ENCODE measurements at places on chromosomes 1 and 21.

DNA sequence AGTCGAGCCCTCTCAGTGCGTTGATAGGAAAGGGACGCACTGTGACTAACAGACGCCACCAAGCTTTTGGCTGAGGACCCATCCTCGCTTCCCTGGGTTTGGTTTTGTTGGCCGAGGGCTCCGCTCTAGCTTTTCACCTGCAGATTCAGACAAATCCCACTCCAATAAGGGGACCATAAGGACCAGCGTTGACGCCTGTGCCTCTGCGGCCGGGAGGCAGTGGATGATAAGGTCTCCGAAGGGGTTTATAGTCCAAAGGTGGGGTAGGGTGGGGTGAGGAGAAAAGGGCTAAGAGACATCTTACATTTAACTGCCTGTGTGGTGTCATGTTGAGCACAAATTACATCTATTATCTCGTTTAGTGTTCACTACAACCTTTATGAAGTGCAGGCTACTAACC is 760 bp downstream of the PEX14 start:
- DNase-seq: no peak

- DNase-seq: no peak
These were observed 40.0 kb downstream of the PTPRF start for GRCh38 chr1:43570715-43571114.

- DNase-seq: no peak
These were observed 3.8 kb downstream of the ARV1 start for GRCh38 chr1:230982696-230983095.

DNA sequence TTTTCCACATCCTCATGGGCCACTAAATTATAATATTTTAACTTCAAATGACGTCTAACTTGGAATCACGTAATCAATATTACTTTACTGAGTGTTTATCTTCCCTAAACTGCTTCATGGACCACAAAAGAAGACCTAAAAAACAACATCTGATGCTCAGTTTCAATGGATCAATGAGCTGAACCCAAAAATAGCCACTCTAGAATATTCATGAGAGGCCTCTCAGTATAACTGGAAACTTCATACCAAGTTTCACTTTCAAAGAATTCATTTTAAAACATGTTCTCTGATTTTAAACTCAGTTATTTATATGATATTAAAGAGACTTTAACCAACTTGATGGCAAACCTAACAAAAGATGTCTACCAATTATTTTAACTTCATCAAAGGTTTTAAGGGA is 23.7 kb upstream of the TIAM1 start:
- DNase-seq: no peak

DNA sequence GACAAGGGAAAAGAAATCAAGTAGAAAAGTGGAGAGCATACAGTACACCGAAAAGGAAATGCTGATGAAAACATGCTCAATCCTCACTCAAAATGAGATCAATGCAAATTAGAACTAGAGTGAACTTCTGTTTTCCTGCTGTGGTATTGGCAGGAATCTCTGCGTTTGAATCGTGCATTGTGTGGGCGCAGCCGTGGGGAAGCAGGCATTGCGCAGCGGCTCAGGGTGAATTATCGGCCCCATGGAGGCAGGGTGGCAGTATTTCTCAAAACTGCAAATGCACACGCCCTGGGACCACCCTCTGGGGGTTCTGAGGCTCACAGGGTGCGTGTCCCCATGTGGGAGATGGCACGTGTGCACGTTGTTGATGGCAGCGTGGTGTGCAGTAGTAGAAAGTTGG is 140.6 kb downstream of the PEX14 start:
- DNase-seq: no peak

DNA sequence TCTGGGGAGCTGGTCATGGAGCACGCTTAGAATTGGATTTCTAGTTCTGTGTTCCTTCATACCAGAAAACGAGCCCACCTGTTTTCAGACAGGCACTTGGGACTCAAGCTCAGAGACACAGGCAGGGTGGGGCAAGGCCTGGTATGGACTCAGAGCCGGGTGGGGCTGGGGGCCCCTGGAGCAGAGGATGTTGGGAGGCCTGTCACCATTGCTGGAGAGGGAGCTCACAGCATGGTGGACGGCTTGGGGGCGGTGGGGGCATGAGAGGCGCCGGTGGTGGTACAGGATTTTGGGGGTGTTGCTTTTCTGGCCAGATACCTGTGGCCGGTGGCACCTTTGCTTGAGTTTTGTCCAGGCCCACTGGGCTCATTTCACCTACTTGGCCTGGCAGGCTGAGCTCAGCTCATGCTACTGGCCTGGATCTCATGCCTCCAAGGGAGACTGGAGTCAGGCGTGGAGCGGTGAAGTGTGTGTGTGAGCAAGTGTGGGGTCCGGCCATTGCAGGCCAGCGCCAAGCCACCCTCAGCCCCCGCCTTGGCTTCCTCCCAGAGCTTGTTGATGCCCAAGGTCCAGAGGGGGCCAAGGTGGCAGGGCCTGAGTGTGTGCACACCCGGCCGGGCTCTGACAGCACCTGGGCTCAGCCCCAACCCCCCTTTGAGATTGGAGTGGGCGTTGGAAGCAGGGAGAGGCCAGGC is 8.7 kb downstream of the SLX9 start:
- DNase-seq: no peak

- no peak for DNase-seq
These were observed 66.0 kb upstream of the BACH1 start for GRCh38 chr21:29232530-29233255.

DNA sequence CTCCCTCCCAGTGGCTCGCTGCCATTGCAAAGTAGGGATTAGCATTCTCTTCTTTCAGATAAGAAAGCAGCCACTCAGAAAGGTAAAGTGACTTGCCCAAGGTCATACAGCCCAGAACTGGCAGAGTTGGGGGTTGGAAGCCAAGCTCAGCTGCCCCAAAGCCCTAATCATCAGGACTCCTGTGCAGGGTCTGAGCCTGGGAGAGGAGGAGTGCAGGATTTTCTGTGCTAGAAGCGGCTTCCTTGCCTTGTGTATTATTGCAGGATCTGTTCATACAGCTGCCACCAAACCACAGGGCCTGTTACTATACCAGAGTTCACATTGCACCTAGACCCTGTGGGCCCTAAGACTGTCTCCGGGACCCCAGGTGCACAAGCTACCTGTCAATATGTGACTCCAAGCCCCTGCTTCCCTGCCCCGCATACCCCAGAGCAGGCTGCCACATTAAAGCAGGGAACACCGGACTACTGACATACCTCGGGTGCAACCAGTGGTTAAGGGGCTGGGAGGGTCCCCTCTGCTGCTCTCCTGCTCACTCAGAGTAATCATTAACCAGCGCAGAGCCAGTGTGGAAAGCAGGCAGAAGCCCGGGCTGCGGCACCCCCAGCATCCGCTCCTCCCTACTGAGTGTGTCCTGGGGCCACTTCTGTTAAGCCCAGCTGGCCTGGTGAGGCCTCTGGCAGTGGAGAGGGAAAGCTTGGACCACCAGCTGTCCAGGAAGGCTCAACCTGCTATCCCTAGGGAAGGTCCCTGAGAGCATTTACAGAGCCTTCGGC is 15.8 kb downstream of the HSPG2 start:
- no peak for DNase-seq

- no peak for DNase-seq
These were observed 150.1 kb downstream of the CDC7 start for GRCh38 chr1:91650764-91651163.

DNA sequence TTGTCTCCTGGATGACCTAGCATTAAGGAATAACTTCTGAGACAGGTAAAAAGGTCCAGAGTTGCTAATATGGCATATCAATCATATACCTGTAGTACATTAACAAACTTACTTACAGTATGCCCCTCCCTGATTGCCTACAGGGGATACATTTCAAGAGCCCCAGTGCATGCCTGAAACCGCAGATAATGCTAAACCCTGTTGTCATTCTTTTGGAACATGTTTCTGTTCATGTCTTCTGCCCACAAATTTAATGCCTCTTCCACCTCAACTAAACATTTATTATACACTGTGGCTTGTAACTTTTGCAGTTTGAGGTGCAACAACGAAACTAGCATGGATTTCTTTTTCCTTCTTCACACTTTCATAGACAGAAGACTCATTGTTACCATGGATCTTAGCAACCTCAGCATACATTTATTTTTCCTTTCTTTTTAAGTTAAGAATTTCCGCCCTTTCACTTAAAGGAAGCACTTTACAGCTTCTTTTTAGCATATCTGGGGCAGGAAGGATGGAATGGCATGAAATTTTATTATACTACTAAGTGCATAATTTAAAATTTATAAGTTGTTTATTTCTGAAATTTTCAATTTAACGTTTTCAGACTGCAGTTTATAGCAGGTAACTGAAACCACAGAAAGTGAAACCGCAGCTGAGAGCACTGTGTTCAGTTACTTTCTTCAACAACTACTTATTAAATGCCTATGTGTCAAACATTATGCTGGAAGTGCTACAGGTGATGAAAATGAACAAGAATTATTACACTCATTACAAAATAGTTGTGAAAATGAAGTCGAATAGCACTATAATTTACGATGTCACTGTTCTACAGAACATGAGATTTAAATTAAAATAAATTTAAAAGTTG is 25.3 kb downstream of the F13B start:
- no peak for DNase-seq

DNA sequence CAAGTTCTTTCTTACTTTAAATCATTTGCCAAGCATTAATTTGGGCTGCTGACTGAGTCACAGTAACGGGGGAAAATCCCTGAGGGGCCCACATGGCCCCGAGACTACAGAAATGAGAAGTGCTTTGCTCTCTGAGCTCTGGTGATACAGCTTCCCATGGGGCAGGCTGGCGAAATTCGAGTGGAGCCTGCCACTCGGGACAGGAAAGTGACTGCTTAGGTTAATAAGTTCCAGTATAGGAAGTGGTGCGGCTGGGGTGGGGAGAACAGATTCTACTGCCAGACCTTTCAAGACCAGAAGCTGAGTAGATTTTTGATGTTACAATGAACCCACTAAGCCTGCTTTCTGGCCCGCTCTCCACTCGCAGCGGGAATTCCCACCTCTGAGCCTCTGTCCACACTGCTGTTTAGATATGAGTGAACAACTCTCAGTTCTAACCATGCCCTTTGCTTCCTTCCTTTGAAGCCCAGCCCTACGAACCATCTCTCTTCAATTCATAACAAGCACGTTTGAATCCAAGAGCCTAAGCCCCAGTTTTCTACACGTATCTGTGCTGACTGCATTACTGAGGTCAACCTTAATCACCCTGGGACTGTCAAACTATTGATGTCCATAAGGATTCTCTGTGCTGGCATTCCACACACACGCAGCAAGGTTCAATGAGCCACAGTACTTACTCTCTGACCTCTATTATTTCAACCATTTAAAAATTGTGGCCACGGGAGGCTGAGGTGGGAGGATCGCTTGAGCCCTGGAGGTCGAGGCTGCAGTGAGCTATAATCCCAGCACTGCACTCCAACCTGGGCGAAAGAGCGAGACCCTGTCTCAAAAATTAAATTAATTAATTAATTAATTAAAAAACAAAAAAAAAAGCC is 9.6 kb downstream of the ZBTB17 start:
- no peak for DNase-seq

- DNase-seq: no peak
These were observed 42.0 kb upstream of the ADAMTS1 start for GRCh38 chr21:26887251-26887650.

- DNase-seq: no peak
These were observed 761 bp upstream of the UBE2J2 start for GRCh38 chr1:1274299-1274930.

DNA sequence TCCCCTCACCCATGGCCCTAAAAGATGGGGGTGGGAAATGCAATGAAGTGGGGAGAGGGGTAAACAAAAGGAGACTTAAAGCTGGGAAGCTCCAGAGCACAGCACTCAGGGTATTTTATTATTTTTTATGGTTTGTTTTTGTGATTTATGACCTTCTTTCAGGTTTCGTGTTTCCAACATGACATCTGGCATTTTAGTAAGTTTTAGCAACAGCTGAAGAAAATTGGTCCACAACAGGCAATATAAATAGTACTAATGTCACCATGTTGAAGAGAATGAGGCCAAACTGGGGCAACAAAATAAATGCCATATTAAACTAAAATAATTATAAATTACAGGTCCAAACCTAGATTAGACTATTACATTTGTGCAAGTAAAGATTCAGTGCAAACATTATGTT is 56.3 kb downstream of the TBX15 start:
- no peak for DNase-seq

DNA sequence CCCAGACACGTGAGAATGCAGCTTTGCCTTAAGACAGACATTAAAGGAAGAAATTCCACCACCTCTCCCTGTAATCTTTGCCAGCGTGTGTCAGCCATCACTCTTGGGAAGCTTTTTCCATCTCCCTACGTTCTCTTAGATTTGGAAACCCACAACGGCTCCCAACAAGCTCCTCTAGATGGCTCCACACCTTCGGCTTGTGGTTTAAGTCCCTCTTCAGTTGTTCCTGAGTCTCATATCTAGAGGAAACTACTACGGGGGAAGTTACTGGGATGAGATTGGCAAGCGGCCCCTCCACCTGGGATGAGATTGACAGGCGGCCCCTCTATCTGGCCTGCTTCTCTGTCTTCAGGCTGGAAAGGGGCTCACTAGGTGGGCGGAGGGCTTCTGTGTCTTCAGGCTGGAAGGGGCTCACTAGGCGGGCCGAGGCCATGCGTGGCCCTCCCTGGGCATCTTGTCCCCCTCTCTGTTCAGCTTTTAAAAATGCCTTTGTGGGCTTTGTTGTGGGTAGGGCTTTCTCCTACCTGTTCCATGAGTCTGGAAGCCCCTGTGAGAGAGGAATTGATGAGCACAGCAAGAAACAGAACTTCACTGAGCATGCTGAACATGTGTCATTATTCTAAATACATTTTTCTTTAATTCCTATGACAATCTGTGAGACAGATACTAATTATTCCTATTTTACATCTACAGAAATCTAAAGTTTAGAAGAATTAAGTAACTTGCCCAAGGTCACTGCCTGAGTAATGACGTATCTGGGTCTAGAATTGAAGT is 670.5 kb downstream of the KIF26B start:
- no peak for DNase-seq

DNA sequence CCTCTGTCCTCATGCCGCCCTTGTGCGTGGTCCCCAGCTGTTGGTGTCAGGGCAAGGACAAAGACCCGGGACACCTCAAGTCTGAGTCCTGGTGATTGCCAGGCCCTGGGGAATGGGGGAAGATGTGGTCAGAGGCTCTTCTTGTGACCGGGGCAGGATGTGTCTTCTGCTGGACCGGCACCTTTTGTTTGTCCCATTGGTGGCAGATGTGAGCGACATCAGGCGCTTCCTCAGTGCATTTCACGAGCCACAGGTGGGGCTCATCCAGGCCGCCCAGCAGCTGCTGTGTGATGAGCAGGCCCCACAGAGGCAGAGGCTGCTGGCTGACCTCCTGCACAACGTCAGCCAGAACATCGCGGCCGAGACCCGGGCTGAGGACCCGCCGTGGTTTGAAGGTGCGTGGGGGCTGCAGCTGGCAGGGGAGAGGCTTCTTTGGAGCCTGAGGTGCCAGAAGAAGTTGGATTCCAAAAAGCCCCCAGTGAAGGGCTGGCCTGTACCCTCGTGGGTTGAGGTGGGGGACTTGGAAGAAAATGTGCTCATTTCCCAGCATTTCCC is 8.4 kb downstream of the DFFB start:
- DNase-seq: no peak

All from NCI-H2081 (cell line).